Peyer's patch (tissue), 4 donors: ENCODE measurements at places on chromosomes 12 and 14.

DNA sequence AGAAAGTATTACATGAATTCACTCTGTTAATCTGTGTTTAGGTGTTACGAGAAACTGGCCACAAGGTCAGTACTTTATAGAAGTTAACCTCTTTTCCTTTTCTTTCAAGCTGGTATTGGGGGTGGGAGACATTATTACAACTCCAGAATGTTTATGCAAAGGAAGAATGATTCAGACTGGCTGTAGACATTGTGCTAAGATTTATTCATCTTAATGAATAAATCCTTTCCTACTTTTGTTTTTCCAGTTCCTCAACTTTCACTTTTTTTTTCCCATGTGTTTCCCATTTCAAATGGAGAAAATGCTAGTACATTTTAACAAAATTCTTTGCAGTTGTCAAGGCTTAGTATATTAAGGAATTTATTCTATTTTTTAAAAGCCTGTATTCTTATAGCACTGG is 1.3 kb downstream of the OTOGL start:
- no peak for DNase-seq

DNA sequence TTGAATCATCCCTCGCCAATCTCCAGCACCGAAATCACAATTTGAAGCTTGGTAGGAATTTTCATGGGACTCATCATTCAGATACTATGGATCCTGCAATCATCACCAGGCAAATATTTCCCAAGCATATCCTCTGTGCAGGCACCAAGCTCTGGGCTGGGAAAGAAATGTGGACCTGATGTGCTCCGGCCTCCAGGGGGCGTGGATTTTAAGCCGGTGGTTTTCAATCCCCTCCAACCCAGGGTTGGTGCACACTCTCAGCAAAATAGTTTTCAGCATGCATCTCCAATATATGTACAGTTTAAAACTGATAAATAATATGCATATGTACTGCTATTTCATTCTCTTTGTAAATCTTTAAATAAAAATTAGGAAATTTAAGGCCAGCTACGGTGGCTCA is 98.9 kb downstream of the RBM19 start:
- no peak for DNase-seq

DNA sequence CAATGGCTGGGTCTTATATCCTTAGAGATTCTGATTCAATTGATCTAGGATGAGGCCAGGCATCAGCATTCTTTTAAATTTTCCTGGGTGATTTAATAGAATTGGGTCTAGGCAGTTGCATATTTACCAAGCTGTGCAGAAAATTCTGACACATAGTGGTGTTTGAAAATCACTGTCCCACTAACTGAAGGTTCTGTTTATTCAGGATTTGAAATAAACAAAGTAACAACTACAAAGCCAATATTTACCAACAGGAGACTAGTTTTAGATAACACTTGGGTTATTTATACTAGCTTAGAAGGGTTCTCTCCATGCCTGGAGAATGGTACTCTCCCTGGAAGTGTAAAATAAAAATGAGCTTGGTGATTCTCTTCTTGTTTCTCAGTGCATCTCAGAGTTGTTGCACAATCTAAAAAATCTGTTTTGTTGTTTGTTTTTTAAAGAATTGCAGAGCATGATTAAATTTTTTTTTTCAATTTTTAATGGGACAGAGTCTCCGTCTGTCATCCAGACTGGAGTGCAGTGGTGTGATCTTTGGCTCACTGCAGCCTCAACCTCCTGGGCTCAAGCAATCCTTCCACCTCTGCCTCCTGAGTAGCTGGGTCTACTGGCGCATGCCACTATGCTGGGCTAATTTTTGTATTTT is 16.9 kb downstream of the BEST3 start:
- no peak for DNase-seq

DNA sequence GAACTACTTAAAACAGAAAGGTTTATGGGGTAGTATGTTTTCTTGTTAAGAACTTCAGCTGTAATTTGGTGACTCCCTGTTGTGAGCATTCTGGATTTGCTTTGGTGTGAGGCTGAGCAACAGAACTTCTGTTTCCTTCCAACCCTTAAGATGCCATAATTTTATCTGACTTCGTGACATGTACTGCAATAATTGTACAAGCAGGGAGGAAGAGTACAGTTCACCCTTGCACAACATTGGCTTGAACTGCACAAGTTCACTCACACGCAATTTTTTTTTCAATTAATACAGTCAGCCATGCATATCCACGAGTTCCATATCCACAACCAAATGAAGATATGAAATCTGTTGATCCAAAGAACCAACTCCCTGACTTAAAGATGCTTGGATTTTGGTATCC is 42.9 kb upstream of the ANKS1B start:
- no peak for DNase-seq

GRCh38 chr14:75976826-75977581 is 4.8 kb downstream of the TGFB3 start:
- DNase-seq, result no peak

GRCh38 chr12:67270622-67271021 is 1.5 kb downstream of the CAND1 start:
- DNase-seq, result no peak

GRCh38 chr12:57162553-57163125 is 15.2 kb upstream of the LRP1-AS start:
- DNase-seq, result no peak

- no peak for DNase-seq
These were observed 204.3 kb downstream of the PPM1H start for GRCh38 chr12:62730649-62731048.

DNA sequence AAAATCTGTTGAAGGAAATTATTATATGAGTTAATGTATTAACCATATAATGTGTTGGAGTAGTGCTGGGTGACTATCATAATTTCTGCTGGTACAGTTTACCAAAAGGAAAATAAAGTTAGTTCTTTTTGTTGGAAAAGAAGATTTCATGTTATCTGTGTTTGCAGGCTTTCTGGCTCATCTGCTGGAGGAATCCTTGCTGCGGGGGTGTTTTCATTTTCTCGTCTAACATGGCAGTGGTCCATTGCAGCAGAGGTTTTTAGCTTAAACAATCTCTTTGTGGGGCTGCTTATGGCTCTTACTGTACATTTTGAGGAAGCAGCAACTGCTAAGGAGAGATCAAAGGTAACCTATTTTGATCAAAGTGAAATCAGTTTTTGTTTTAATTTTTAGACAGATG is 24.1 kb downstream of the TMEM260 start:
- no peak for DNase-seq

DNA sequence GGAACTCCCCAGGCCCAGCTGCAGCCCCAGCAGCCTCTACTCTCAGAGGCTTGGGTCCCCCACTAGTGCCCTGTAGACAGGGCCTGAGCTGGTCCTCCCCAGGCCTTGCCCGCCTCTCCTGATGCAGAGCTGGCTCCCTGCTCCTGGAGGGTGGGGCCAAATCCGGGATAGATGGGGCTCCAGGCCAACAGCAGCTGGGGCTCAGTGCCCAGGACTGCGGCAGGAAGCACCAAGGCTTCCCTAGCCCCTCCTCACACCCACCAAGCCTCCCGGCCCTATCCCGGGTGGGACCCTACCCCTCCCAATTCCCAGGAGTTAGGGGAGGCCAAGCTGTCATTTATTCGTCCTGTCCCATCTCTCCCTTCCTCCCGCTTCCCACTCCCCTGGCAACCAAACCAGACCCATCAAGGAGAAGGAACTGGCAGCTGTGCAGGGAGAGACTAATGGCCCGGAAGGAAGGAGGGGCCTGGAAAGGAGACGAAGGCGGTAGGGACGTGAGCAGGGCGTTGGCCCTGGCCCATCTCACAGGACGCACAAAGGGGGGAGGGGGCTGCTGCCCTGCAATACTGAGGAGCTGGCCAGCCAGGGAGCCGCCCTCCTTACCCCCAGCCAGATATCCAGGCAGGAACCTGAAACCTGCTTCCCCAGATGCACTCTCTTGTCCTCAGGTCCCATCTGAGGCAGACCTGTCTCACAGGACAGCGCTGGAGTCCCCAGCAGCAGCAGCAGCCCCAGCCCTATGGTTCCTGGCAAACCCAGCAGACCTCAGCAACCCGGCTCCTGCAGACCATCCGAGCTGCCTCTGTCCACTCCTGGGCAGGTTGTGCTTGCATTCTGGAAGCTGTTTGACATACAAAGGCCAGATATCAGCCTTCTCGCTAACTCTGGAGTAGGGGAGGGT is 1.6 kb upstream of the PRPH start:
- DNase-seq, result no peak

DNA sequence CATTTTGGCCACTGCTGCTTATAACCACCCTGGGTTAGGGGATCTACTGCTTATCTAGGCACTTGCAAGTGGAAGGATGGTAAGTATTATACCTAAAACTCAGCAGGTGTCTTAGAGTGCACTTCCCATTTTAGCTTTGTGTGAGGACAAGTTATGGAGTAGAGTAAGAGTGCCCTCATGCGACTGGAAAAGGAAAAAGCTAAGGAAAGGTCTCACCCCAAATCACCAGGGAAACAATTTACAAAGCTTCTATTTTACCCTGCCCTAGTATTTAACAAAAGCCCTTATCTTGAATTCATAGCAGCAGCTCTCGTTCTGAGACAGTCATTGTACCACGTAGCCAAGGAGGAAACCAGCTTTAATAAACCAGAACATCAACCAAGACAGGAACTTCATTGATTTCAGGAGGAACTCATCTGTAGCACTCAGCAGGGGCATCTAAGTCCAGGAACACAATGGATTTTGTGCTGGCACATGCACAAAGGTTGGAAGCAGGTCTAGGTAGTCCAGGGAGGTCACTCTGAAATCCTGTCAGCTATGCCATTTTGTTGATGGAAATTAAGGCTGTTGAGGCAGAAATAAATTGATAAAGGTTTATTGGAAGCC is 2.9 kb downstream of the RDH12 start:
- DNase-seq, result no peak

DNA sequence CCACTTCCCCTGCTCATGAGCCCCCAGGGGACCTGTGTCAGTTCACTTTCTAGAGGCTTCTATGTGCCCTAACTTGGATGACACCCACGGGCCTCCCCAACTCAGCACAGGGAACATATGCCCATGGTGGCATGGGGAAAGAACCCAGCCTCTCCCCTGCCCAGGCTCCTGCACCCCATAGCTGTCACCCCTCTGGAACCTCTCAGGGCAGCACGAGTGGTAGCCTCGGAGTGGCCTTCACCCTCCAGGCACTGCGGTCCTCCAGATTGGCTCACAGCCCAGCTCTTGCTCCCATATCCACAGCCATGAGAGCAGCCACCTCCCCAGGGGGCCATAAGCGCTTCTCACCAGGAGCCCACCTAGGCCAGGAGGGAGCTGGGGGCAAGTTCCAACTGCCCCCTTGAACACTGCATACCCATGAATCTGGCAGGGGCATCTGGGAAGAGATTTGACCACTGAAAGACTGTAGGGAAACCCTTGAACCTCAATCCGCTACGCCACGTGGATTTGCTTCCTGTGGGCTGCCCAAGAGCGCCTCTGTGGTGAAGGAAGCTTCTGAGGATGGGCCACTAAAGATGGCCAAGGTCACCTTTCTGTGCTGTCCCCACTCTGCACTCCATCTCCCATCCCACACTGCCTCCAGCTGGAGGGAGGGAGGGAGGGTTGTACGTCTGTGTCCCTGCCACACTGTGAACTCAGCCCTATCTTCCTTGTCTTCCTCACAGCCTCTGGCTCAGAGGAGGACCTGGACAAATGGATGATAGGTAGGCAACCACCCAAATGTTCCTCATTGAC is 11.9 kb downstream of the PLD4 start:
- DNase-seq, result peak; percentile 37

- DNase-seq, result no peak
These were observed 156.3 kb downstream of the TMX1 start for GRCh38 chr14:51396222-51396815.

- no peak for DNase-seq
These were observed 229.6 kb upstream of the EGLN3 start for GRCh38 chr14:34180434-34180833.

DNA sequence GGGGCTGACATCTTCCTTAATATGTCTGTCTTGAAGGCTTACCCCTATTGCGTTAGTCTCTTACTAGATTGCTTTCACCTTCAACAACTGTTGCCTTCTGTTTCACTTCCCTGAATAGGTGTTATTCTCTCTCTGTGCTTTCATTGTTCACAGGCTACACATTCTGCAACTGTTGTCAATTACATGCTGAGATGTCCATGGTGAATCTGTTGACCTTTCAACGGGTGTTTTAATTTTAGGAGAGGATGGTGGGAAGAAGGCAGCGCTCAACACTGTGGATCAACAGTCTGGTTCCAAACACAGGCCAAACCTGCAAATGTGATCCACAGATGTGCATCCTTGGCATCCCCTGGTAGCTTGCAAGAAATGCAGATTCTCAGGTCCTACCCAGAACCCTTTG is 101.9 kb downstream of the DACT1 start:
- DNase-seq, result no peak

DNA sequence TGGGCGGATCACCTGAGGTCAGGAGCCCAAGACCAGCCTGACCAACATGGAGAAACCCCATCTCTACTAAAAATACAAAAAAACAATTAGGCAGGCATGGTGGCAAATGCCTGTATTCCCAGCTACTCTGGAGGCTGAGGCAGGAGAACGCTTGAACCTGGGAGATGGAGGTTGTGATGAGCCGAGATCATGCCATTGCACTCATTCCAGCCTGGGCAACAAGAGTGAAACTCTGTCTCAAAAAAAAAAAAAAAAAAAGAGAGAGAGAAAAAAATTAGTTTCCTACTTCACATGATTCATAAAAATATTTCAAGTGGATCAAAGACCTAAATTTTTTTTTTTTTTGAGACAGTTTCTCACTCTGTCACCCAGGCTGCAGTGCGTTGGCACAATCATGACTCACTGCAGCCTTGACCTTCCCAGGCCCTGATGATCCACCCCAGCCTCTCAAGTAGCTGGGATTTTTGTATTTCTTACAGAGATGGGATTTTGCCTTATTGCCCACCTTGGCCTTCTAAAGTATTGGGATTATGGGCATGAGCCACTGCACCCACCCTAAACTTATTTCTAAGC is 24.9 kb downstream of the FCF1 start:
- no peak for DNase-seq

DNA sequence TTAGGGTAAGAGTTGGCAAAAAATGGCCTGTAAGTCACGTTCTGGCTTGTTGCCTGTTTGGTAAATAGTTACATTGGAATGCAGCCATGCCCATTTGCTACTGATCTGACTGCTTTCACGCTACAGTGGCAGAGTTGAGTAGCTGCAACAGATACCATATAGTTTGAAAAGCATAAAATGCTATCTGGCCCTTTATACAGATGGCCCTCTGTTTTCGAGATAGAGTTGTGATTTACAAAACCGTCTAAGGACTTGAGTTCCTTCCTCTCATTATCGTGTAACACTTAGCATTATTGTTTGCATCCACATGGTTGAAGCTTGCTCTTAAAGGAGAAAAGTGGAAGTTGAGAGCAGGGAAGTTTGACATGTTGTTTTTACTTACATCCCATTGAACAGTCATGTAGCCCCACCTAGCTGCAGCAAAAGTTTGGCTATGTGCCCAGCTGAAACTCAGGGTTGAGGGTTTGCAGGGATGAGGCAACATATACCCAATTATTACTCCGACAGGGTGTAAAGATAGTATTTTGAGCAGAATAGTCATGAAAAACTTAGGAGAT is 11.3 kb upstream of the SCFD1 start:
- DNase-seq, result no peak

DNA sequence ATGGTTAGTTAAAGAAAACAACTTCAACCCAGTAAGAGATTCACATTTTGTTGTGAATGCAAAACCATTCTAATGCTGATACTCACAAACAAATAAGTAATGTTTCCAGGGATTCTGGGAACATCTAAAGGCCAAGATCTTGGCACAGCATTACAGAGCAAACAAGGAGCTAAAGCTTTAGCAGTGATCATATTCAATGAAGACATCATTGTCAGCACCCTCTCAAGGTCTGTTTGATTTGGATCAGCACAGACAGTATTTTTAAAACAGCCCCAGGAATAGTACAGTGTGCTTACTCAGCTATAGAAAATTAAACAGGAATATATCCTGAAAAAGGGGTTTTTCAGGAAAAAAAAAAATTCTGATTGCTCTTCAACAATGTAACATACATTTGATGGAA is 71.4 kb downstream of the TMEM260 start:
- DNase-seq, result no peak
